Hippocampal formation (tissue), 2 donors: ENCODE measurements at places on chromosomes 11 and 22.

GRCh38 chr11:2385156-2386151, 8.3 kb downstream of the CD81 start:
- no peak for DNase-seq

GRCh38 chr11:61769169-61769920, 16.9 kb downstream of the MYRF start:
- no peak for DNase-seq

DNA sequence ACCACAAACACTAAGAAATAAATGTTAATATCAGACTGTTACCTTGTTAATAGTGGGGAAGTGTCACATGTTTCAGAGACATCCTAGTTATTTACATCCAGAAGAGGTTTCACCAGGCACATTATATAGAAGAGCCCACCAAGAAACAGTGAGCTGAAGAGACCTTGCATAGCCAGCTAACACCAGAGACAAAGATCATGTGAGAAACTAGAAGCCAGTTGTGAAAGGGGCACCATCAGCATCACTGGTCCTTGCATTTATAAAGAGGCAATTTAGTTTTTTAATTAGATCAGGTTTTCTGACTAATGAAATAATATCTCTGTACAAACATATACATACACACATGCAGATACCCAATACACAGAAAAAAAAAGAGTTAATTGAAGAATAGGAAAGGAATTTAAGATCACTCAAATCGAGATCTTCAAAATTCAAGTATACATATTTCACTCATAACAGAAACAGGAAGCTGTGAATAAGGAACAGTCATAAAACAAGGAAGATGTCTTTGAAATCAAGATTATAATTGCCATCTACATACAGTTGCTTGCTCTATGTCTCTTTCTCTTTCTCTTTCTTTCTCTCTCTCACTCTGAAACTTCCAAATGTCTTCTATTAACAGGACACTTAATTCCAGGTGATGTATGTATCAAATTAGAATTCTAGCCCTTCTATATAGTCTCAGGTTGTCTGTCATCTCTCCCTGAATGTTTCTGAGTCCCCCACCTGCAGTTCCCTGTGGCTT, 348.7 kb downstream of the ETS1 start:
- no peak for DNase-seq

GRCh38 chr11:44863231-44863630, 87.5 kb downstream of the TP53I11 start:
- no peak for DNase-seq

GRCh38 chr11:119940401-119940976, 197.4 kb downstream of the TRIM29 start:
- no peak for DNase-seq

GRCh38 chr11:123518496-123519054, 88.5 kb downstream of the GRAMD1B start:
- no peak for DNase-seq

DNA sequence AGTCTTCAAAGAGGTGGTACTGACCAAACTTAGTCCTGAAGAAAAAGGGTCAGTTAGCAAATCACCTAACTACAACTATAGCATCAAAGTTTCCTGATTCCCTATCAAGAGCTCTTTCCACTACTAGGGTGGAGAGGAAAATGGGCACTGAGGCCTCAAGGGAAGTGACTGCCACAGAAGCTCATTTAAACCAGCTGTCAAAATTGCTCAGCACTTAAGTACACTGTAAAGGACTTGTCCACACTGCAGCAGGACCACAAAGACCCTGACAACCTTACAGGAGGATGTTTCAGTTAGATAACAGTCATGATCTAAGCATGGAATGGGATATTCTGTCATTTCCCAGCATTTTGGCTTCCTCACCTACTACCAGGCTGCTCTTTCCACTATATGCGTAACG, 33.0 kb downstream of the FAM168A start:
- DNase-seq = no peak

DNA sequence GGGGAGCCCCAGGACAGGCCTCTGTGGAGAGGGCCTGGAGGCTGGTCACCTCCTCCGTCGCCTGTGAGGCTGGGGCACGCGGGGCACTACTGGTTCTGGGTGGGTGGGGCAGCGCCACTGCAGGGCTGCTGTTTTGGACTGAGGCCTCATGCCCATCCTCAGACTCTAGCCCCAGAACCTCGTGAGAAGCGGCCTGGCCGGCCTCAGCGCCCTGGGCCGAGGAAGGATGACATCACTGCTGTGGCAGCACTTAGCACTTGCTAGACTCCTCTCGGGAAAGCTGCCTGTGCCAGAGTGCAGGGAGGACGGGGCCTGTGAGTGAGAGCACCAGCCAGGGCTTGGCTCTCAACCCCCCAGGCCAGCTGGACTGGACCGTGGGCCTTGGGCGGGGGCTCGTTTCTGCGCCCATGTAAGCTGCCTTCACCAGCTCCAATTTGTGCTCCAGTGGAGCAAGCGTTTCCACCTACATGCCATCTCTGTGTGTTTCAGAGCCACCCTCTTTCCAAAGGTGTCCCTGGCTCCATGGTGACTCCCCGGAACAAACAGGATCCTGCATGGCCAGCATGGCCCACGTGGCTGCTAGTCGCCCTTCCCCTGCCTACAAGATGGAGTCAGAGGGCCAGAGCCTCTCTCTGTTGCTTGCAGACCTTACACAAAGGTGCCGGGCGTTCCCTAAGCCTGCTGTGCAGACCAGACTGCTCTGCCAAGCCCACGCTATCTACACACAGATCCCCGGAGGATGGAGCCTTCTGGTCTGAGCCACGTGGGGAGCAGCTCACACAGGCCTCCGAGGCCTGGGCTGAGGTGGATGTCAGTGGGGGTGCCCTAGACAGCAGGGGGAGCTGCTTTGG, 102.9 kb downstream of the CTTN start:
- no peak for DNase-seq

GRCh38 chr11:75386942-75387630, 12.2 kb upstream of the RPS3 start:
- DNase-seq = no peak
